HS-5 (cell line): ENCODE measurements at places on chromosomes 3 and 15.
A peak's percentile ranks its signal among the peaks of the same experiment; 100 is the strongest.

GRCh38 chr3:69239063-69239462 lies 116.7 kb upstream of the LMOD3 start:
- DNase-seq: no peak

DNA sequence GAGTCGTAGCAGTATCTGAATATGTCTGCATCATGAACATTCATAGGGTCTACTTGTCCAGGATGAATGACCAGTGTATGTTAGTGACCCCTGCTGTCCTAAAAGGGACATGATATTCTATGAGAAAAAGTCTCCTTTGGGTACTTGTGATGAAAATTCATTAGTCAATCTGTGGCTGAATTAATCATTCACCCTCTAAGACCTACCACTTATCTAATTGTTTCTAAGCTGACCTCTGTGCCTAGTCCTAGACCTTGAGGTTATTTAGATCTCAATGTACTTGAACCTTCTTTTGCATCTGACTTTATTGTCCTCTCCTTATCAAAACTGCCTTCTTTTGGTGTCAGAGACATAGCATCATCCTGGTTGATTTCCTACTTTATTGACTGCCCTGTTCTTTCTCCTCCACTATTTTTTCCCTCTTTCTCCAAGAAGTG lies 799.3 kb downstream of the DIPK2A start:
- DNase-seq: peak; percentile 26

- peak; percentile 96 for DNase-seq
These were observed 72.1 kb downstream of the LRIG1 start for GRCh38 chr3:66428733-66429132.

DNA sequence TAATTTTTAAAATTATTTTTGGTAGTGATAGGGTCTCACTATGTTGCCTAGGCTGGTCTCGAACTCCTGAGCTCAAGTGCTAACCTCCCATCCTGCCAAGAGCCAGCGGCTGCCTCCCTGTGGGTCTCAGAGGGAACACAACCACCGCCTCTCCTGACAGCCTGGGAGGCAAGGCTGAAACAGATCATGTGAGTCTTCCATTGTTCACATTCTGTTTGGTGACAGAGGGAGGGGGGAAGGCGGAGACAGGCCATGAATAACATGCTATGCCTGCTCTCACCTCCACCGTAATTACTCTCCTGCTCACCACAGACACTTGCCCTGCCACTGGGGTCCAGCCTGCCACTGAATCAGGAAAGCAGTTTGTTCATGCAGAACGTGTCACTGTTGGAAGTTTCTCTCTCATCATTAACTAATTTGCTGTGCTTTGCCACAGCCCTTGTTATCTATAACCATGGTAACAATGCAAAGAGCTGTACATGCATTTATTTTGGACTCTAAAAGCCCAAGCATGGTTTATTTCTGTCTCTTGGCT lies 78.4 kb upstream of the RASGRF1 start:
- no peak for DNase-seq

- DNase-seq: no peak
These were observed 159.8 kb upstream of the LMCD1 start for GRCh38 chr3:8341821-8342247.

DNA sequence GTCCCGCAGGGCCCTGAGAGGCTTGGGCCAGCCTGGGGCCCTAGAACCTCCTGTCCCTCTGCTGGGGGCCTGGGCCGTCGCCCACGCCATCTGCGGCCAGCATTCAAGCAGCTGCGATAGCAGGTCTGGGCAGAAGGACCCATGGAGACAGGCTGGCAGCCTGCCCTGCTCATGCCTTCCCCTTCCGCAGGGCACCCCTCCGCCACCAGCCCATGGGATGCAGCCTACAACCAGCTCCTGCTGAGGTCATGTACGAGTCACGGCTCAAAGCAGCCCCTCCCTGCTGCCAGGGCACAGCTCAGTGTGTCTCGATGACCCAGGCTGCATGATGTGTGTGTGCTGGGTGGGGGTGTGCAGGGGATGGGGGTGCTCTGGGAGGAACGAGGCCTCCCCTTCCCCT lies 27.8 kb downstream of the DUSP7 start:
- DNase-seq: peak; percentile 5

- no peak for DNase-seq
These were observed 10.6 kb upstream of the CPB1 start for GRCh38 chr3:148816981-148817525.

DNA sequence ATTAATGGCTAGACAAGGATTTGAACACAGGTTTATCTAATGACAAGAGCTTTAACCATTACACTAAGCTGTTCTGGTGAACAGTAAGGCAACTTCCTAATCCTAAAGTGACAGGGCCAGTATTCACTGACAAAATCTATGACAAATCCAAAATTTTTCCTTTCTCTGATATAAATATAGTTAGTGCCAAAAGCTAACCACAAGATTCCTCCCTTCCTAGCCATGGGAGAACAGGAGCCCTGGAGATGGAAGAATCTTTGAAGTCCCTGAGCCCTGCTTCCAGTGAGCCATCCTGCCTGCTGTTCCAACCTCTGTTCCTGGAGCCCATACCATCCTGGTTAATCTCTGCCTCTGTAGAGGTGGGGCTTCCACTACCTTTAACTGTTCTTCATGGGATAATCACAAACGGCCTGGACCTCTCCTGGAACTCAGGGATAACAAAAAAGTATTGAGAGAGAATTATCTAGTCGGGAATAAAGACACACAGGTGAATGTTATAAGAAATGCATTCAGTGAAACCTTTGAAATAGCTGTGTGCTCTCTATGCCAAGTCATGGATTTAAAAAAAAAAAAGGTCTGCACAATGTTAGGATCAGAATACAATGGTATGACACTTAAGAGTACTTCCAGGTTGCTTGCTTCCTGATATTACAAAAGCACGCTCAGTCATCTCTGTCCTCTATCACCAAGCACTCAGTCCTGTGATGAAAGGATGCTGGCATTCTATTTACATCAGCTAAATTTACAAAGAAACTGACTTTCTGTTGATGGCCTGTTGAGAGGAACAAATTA lies 235.8 kb downstream of the SUCLG2 start:
- no peak for DNase-seq

- DNase-seq: no peak
These were observed 120.5 kb downstream of the BBX start for GRCh38 chr3:107643038-107643883.

DNA sequence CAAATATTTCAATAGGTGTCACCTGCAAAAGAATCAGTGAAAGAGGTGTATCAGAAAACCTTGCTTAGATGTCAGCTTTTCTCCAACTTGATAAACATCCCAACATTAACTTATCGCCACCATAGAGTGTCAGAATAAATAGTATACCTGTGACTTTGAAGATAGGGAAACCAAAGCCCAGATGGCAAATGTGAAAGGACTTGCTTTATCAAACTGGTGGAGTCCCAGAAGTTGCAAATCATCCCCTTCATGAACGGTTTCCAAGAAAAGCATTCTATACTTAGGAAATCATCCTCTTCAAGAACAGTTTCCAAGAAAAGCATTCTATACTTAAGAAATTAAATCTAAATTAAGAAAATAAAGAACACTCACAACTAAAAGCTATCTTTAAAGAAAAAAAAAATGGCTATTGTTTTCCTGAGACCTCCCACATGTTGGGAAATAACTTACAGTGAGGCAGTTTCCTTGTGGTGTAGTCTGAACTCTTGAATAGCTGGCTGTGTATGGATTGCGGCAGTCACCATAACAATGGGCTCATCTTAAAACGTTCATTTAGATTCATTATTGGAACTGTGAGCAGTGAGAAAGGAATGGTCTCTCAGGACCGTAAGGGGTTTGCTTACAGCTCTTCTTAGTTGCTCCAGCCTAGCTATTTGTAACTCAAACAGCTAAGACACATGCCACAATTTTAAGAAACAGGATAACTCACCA lies 56.5 kb downstream of the GHSR start:
- DNase-seq: no peak

- DNase-seq: no peak
These were observed 147.7 kb downstream of the CHSY1 start for GRCh38 chr15:101104141-101104540.

- DNase-seq: no peak
These were observed 45.0 kb downstream of the ESYT3 start for GRCh38 chr3:138479438-138479863.

GRCh38 chr3:38120693-38121450 lies 16.1 kb downstream of the ACAA1 start:
- no peak for DNase-seq

DNA sequence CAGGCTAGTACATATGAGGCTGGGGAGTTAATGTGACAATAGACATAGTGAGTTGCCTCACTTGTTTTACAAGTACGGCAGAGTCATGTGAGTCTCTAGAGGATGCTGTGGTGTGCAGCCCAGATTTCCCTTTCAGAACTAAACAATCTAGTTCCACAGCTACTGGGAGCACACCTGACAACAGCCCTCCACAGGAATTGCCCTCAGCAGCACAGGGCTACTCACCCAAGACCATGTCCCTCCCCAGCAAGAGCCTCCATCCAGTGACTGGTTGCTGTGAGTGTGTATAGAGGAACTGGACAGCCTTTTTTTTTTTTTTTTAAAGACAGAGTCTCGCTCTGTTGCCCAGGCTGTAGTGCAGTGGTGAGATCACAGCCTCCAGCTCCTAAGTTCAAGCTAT lies 40.2 kb upstream of the UBE2E2 start:
- no peak for DNase-seq

- no peak for DNase-seq
These were observed 119.9 kb downstream of the FAM43A start for GRCh38 chr3:194805546-194805945.

GRCh38 chr15:49471733-49472132 lies 48.7 kb downstream of the FGF7 start:
- no peak for DNase-seq

DNA sequence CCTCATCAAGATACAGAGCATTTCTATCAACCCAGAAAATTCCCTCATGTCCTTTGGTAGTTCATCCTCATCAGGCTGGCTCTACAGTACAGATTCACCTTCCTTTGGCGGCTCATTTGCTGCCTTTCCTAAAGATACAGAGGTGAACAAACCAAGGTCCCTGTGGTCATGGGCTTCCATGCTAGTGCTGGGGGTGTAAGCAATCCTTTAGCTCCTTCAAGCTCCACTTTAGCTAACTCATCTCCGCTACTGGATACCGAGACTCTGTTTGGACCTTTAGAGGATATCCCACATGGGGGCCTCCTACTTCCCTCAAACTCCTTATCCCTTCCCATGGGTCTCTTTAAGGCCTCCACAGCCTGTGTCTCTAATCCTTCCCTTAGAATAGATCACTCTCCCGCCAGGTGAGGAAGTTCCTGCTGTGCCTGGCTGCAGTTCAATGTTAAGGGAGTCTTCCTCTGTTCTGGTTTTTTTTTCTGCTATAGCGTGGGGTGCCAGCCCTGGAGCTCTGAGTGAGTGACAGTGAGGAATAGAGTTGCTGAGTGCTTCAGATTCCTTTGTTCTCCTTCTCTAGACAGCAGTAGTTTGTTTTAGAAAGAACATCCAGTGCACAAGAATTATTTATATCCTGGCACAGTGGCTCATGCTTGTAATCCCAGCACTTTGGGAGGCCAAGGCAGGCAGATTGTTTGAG lies 30.7 kb downstream of the CLEC3B start:
- no peak for DNase-seq
